ENCODE measurements at places on chromosomes 6 and 20.

- no peak for DNase-seq
Observed at GRCh38 chr6:158797331-158798310, 21.5 kb downstream of the EZR start.

DNA sequence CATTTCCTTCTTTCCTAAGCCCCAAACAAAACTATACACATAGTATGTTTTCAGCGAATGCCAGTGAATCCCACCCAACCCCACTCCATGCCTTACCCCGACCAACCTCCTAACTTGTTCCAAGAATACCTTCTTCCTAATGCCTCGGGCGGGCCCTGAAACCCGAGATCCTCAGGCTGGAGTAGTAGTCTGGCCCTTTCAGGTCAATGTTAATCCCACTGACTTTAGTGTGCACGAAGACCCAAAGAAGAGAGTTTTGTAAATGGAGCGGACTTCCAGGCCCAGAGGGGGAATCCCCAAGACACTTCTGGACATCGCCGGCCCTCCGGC lies 394 bp downstream of the YIPF3 start:
- no peak for DNase-seq

GRCh38 chr6:22575190-22575589 lies 5.8 kb downstream of the HDGFL1 start:
- DNase-seq, result no peak

- no peak for DNase-seq
Observed at GRCh38 chr6:111154981-111155380, 67.7 kb downstream of the SLC16A10 start.

GRCh38 chr6:12791371-12791770 lies 74.8 kb downstream of the PHACTR1 start:
- no peak for DNase-seq

- DNase-seq, result peak; percentile 9
Observed at GRCh38 chr6:134063121-134063965, 10.9 kb upstream of the SLC2A12 start.

DNA sequence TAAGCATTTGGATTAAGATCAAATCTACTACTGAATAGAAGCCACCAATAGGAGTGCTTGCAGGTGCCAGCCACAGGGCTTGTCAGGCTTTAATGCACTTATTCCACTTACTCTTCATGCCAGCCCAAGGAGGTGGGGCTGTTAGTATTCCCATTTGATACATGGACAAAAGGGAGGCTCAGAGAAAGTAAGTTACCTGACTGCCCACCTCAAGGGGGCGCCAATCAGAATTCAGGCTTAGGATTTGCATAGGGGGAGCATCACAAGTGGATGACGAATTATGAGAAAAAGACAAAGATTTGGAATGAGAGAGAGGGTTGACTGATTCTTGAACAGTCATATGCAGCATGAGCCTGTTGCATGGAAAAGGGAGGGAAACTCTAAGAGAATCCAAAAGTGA lies 188.4 kb upstream of the TSHZ2 start:
- no peak for DNase-seq

DNA sequence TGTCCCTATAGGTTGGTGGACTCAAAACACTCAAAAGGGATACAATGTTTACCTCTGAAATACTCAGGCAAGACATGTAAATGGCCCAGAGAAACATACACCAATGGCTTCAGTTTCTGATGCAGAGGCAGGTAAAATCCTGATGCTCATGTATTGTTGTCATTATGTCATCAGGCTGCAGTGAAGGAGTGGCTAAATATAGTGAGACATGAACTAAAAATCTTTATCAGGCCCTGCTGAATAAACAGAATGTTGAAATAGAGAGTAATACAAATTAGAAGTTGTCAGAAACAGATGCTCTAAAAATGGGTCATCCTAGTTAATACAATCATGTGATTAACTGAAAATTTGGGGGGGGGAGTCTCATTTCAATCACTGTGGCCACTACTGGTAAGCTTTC lies 20.4 kb downstream of the PTPRK start:
- DNase-seq, result no peak

- no peak for DNase-seq
Observed at GRCh38 chr6:40282986-40283385, 304.2 kb downstream of the LRFN2 start.

- no peak for DNase-seq
Observed at GRCh38 chr6:2883673-2884072, 19.4 kb downstream of the SERPINB9 start.

DNA sequence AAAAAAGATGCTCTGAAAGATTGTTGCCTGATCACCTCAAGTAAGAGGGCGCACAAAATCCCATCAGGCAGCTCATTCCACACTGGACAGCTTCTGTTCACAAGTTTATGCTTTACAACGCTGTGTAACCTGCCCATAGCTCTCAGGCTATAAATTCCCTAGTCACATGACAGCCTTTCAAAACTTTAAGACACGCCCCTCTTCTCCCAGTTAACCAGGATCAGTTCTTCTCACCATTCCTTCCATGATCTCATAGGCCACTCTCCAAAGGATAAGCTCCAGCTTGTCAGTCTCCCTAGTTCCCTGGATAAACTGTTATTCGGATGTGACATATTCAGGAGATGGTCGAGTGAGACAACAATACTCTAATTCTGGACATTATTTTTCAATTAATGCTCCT lies 15.0 kb downstream of the ADNP start:
- DNase-seq, result peak; percentile 7

DNA sequence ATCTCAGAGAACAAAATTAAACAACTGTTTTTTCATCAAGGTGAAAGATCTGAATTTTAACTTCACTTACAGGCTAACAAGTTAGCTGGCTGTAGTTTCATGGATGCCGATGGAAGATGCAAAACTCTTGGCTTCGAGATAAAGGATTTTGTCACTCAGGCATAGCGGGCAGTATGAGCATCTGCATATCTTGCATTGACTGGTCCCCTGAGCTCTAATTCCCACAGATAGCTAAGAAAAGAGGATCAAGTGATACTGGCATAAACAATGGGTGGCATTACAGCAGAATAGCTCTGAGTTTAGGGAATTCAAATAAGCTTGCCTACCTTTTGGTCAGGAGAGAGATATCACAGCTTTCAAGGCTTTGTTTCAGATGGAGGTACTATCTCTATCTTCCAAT lies 1.8 kb upstream of the CLVS2 start:
- DNase-seq, result no peak

- no peak for DNase-seq
Observed at GRCh38 chr6:136188486-136188885, 61.6 kb downstream of the MTFR2 start.

GRCh38 chr6:149881066-149881766 lies 16.7 kb downstream of the RAET1E start:
- DNase-seq, result no peak

DNA sequence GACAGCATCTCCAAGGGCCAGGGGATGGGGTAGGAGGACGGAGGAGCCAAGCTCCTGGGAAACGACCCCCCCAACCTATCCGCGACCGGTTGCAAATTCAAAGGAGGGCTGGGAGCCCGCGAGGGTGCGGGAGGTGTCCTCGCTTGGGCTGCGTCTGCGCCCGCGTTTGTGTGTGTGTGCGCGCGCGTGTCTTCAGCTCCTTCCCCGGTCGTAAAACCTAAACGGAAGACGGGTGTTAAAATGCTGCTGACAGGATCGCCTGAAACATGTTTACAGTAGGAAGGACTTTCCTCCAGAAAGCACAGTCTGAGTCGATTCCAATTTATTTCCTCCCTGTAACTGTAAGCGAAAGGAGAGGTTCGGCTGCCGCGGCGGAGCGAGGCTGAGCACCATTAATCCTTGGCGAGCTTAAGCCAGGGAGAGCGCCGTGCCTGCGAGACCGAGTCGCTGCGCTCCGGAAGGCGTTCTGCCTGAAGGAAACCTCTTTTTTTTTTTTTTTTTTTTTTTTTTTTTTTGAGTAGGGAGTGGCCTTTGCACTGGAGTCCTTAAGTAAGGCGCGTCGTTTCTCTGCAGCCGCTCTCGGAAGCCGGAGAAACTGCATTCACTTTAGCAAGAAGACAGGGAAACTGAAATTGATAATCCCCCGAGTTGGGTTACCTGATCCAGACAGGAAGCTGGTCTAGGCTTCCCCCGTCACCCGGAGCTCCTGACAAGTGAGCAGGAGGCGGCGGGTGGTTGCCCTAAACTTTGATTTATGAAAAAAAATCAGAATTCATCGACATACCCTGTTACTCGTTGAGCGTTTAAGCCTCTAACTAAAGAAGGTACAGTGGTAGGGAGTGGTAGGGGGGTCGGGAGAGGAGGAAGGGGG lies 4.8 kb upstream of the SOX4 start:
- DNase-seq, result peak; percentile 78

DNA sequence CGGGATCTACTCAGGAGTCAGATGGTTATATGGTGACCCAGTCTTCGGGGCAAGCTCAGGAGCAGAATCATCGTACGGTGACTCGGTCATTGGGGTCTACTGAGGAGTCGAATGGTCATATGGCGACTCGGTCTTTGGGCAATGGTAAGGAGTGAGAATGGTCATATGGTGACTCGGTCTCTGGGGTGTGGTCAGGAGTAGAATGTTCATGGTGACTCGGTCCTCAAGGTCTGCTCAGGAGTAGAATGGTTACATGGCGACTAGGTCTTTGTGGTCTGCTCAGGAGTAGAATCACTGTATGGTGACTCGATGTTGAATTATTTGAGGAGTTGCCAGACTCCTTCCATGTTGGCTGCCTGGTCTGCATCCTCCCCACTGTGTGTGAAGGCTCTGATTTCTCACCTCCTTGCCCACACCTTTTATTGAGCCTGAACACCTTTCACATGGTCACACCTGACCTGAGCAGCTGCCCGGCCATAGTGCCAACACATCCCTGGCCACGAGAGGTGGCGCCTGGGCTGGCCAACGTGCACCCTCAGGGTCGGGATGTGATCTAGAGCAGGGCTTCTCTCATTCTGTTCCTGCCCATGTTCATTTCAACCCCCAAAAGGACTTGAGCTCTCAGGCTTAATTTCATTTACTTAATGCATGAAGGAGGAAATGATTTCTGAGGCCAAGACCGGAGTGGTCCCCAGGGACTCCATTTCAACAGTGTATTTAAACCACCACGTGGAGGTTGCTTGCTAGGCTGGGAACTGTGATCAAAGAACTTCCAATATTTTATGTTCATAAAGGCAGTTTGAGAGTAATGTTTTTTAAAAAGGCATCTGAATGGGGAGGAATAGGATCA lies 119.5 kb downstream of the PHACTR3 start:
- no peak for DNase-seq

DNA sequence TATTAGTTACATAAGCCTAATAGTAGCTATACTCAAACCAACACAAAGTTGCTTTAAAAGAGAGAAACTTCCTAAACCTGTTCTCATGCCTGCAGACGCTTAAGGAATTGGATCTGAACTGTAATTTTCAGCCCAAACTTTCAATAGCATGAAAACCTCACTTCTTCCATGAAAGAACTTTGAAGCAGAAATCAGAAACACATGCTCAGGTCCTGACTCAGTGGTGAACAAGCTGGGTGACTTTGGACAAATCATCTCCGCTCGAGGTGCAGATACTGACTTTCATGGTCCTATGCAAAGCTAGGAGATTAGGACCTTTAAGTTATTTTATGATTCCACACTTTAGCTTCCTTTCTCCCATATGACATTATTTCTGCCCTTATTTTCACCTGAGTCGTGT lies 36.5 kb downstream of the NOX3 start:
- no peak for DNase-seq

GRCh38 chr20:48115502-48115901 lies 330.2 kb upstream of the SULF2 start:
- DNase-seq, result no peak

GRCh38 chr20:19832875-19833274 lies 74.8 kb downstream of the RIN2 start:
- no peak for DNase-seq

DNA sequence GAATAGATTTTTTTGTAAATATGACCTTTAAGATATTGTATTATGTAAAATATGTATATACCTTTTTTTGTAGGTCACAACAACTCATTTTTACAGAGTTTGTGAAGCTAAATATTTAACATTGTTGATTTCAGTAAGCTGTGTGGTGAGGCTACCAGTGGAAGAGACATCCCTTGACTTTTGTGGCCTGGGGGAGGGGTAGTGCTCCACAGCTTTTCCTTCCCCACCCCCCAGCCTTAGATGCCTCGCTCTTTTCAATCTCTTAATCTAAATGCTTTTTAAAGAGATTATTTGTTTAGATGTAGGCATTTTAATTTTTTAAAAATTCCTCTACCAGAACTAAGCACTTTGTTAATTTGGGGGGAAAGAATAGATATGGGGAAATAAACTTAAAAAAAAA lies 130.9 kb downstream of the SULF2 start:
- no peak for DNase-seq

- DNase-seq, result no peak
Observed at GRCh38 chr6:10448096-10448495, 33.2 kb upstream of the TFAP2A start.

- DNase-seq, result no peak
Observed at GRCh38 chr20:10314198-10314597, 95.6 kb downstream of the SNAP25 start.

DNA sequence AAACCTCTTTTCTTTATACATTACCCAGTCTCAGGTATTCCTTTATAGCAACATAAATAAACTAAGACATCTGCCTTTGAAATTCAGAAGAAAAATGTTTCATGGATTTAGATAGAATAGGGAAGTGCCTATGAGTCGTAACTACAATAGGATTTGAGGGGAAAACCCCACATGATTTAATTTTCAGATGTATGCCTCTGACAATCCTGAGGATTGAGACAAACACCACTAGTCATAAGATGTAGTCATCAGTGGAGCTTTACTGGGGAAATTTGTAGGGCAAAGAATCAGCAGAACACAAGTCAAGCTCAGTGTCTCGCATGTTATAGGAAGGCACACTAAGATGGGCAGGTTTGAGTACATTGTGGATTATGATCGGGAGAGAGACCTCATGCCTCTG lies 566.4 kb downstream of the BMP2 start:
- no peak for DNase-seq

GRCh38 chr6:11211254-11211653 lies 21.2 kb downstream of the NEDD9 start:
- no peak for DNase-seq

DNA sequence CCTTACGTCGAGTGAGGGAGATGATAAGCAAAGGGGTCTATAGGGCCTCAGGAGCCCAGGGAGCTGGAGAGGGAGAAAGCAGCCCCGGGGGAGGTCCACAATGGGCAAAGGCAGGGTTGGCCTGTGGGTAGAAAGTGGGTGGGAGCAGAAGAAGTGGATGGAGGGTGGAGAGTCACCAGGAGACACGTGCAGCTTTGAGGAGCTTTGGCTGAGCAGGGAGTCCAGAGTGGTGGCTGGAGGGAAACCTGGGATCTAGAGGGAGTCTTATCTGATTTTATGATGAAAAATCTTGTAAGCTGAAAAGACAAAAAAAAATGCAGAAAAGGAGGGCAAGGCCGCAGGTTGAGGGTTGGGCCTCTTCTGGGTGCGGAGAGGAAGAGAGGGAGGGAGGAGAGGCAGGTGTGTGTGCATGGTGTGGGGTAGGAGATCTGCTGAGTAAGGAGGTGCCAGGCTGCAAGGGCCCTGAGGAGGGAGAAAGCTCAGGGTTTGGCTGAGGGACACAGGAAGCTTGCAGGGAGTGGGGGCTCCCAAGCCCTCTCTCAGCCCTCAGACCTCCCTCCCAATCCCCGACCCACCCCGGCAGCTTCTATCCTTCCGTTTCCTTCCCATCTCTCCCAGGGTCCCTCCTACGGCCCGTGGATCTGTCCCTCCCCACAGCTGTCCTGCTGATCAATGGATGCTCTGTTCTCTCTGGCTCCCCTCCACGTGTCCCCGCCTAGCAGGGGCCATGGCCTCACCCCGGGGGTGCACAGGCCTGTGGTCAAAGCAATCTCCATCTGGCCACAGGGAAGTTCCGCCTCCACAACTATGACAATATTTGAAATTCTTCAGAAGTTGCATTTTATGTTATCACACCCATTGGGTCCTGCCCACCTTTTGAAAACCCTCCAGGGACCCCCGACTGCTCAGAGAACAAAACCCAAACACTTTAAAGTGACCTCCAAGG lies 17.1 kb upstream of the BPI start:
- no peak for DNase-seq

GRCh38 chr20:2224368-2224639 lies 71.5 kb upstream of the TGM3 start:
- no peak for DNase-seq
